ENCODE measurements at places on chromosomes 11 and 22. TPM values are rescaled to one million over a fixed set of nuclear protein-coding genes. Genes with fewer than 3 reads are reported as not detected.

- DNase-seq: no peak
Observed at GRCh38 chr11:87666730-87667129, 508.5 kb downstream of the RAB38 start.

DNA sequence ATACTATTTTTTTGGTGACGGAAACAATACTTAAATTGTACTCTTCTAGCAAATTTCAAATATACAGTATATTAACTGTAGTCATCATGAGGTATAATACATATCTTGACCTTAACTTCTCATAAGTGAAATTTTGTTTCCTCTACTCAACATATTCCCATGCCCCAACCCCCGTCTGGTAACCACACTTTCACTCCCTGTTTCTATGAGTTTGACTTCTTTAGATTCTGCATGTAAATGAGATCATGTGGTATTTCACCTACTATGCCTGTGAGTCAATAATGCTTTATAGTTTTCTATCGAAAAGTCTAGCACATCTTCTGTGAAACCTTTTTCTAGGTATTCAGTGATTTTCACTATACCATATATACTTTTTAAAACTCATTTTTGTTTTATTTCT, 663.2 kb downstream of the CNTN5 start:
- DNase-seq: no peak

DNA sequence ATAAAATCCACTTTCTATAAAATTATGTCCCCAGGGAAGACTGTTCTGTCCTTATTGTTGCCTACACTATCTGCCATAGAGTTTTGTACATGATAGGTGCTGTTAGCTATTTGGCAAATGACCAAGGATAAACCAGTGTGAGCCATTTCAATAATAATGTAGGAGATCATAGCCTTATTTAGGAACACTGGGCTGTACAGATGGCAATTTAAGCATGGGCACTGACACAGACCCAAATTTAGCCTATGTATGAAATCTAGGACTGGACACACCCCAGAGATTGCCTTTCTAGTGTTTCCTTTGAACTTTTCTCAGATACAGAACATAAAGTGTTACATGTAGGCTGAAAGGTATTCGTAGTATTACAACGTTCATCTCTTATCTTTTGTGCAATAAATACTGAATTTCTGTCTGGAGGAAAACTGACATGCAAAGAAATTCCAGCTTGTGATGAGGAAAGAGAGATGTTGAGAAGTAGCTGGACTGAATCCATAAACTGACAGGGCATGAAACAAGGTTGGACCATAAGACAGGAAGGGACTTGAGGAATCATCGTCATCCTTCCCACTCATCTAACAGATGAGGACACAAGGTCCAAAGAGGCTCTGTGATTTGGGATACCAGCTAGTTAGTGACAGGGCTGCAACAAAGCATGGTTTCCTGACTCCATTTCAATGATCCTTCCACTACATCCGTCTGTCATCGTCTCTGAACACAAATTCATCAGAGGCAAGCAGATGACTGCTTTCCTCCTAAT, 60.3 kb downstream of the TMPRSS5 start:
- no peak for DNase-seq

TPBGL gene
- 0.34 TPM for total RNA-seq

GRCh38 chr11:101867951-101868350, 46.9 kb upstream of the CEP126 start:
- no peak for DNase-seq

DNA sequence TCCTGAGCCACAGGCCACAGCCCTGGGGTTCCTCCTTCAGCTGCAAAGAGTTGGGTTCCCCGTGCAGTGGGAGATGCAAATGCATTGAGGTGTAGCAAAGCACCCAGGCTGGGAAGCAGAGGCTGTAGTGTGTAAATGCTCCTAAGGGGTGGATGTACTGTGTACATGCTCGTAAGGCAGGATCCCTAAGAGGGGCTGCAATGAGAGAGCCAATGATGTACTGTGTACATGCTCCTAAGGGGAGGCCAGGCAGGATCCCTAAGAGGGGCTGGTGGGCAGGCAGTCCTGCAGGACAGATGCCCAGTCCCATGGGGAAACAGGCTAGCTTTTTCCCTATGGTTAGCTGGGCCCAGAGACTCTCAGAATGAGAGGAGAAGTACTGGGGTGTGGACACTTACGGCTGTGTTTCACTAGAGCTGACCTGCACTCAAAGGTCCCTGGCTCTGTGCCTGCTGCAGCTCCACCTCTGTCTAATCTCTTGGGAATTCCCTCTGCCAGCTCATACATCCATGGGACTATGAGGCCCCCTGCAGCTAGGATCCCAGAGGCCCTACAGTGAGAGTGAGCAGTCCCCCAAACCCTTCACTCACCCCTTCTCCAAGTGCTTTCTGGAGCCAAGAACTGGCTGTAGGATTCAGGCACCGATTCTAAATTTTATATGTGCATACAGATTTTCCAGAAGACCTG, 261.9 kb upstream of the LUZP2 start:
- no peak for DNase-seq

DNA sequence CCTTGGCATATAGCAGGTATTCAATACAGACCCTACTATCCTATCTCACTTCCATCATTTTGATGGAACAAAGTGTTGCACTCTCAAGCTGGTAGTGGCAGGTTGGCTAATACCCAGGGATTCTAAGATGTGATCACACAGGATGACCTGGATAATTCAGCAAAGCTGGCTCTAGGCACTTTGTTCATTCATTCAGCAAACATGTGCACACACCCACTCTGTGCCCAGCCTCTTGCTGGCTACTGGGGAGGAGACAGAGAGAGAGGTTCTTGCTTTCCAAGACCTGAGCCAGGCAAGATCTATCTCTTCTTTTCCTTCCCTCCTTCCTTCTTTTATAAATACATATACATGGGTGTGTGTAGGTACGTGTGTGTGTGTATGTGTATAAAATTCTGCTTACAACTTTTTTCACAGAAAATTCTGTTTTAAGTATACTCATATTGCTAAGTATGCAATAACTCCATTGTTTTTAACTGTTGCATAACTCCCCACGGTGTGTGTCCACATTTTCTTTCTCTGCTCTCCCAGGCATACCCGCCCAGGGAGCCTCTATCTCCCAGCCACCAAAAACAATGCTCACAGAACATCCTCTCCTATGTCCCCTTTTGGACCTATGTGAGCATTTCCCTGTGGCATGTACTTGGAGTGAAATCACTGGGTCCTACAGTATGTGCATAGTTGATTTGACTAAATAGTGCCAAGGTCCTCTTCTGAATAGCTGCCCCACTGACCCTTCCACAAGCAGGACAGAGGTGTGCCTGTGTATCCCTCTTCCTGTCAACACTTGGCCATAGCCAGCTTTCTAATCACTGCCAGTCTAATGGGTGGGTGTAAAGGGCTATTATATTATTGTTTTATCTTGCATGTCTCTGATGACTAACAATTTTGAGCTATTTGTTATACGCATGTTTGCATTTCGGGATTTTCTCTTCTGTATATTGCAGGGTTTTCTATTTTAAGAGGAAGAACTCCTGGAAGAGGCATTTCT, 27.5 kb downstream of the CLPB start:
- DNase-seq: no peak

MUC6 gene
- not detected for total RNA-seq

- no peak for DNase-seq
Observed at GRCh38 chr11:67136156-67136555, 17.1 kb downstream of the KDM2A start.

EHF gene
- not detected for total RNA-seq

BRSK2 gene
- 0.14 TPM for total RNA-seq

- no peak for DNase-seq
Observed at GRCh38 chr11:36622431-36623136, 24.5 kb upstream of the RAG2 start.

GRCh38 chr11:99632969-99633368, 612.2 kb downstream of the CNTN5 start:
- no peak for DNase-seq

DNA sequence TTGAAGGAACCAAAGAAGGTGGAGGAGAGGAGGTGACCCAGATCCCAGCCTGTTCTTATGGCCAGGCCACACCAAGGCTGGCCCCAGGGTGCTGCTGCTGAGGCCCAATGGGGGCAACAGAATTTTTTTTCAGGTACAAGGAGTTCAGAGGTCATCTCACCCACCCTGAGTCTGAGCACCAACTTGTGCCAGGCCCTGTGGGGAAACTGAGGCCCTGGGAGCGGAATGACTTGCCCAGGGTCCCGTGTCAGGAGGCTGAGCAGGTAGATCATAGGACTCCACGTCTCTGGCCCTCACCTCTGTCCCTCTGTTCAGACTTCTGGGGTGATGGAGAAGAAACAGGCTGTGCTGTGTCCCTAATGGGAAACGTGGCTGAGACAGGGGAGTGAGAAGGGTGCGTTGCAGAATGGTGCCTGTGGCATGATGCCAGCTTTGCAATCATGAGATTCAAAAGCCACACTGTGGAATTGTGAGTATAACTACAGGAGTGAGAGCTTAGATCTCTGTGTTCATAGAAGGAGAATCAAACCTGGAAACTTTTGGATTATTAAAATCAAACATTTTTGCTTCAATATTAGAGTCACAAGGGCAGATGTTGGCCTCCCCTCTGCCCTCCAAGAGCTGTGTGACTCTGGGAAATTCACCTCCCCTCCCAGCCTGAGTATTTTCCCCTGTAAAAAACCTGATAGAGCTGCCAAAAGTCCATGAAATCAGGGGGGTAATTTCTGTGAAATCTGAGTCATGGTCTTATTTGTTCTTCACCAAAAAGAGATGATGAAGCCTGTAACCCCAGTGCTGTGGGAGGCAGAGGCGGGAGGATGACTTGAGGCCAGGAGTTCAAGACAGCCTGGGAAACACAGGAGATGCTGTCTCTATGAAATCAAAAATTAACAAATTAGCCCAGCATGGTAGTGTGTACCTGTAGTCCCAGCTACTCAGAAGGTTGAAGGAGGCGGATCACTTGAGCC, 874 bp downstream of the APOL1 start:
- DNase-seq: no peak

- DNase-seq: no peak
Observed at GRCh38 chr22:37044634-37045625, 6.6 kb upstream of the KCTD17 start.

GRCh38 chr11:116537709-116538108, 235.1 kb downstream of the BUD13 start:
- no peak for DNase-seq

GRCh38 chr11:61113201-61113600, 10.9 kb downstream of the CD5 start:
- DNase-seq: peak; percentile 56

OR51B4 gene
- not detected for total RNA-seq

- no peak for DNase-seq
Observed at GRCh38 chr11:86099874-86100273, 31.0 kb upstream of the PICALM start.

CRYBA4 gene
- total RNA-seq: not detected

DNA sequence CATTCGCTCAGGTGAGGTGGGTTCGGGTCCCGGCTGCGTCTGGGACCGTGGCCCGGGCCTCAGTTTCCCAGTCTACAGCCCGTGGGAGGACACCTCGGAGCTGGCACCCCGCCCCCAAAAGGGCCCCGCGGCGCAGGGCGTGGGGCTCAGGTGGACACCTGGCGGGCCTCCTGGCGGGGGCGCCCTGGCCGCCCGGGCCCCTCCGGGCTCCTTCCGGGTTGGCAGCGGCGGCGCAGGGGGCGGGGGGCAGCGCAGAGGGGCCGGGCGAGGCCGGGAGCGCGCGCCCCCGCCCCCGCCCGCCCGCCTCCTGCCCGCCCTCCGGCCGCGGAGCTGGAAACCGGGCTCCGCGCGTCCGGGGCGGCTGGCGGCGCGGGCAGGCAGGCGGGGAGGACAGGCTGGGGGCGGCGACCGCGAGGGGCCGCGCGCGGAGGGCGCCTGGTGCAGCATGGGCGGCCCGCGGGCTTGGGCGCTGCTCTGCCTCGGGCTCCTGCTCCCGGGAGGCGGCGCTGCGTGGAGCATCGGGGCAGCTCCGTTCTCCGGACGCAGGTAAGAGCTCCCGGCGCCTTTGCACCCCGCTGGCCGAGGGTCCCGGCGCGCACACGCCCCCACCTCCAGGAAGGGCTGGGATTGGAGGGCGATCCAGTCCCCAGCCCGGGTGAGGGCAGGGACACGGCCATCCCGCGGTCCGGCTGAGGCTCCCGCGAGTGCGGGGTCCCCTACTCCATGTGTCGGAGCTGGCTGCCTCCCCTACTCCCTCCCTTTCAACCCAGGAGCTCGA, at the start of gene EMID1:
Gene EMID1, plus strand, starts transcription at position 303 of the 778 bp plus-strand sequence. Its CDS starts 143 bp downstream, at position 446.
- DNase-seq: peak; percentile 43

DNA sequence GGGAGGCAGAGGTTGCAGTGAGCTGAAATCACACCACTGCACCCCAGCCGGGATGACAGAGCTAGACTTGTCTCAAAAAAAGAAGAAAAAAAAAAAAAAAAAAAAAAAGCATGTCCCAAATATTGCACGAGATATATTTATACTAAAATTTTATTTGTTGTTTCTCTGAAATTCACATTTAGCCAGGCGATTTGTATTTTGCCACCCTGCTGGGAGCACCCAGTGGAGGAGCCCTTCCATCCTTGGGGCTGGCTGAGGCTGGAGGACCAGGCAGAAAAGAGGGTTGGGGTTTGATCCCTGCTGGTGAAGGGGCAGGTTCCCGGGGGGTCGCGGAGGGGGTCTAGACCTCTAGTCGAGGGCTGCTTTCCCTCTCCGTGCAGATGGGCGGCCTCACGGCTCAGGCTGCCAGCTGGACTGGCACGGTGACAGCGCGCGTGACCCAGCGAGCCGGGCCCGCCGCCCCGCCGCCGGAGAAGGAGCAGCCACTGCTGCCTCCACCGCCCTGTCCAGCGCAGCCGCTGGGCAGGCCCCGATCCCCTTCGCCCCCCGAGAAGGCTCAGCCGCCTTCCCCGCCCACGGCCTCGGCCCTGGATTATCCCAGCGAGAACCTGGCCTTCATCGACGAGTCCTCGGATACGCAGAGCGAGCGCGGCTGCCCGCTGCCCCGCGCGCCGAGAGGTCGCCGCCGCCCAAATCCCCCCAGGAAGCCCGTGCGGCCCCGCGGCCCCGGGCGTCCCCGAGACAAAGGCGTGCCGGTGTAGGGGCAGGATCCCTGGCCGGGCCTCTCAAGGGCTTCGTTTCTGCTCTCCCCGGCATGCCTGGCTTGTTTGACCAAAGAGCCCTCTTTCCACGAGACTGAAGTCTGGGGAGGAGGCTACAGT, 952 bp upstream of the CATSPERZ start:
- no peak for DNase-seq

DNA sequence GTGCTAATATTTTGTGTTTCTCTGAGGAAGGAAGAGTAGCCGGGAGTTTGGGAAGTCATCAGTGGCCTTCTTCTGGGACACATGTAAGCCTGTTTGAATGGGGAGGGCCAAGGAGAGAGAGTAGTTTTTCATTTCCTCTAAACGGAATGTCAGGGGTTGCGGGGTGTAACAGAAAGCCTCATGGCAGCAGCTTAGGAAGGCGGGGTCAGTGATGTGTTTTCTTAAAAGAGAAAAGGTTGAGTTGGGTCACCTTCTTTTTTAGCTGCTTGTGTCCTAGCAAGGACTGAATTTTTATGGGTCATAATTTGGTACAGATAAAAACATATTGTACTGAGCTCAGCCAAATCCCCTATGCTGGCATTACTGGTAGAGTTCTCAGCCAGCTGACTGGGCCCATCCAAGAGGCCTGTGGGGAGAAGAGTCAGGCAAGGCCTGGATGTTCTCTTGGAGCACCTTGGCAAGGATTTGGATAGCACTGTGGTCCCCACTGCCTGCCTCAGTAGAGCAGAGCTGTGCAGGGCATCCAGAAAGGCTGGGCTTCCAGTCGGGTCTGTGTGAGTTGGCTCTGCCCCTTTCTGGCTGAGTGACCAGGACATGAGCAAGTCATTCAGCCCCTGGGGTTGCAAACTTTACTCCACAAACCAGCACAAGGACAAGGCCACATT, 29.4 kb upstream of the NAV2 start:
- no peak for DNase-seq

- DNase-seq: no peak
Observed at GRCh38 chr11:122782222-122782621, 56.1 kb upstream of the CRTAM start.

GRCh38 chr22:24954114-24954463, 1.6 kb downstream of the KIAA1671 start:
- DNase-seq: no peak

TBX1 gene
- 2.0 TPM for total RNA-seq

Measured in natural killer cell (primary cell).